ENCODE measurements at places on chromosomes 1 and 21. TPM values are rescaled to one million over a fixed set of nuclear protein-coding genes. Genes with fewer than 3 reads are reported as not detected.

HSF2BP gene
- polyA plus RNA-seq, result 0.46 TPM

ERICH3 gene
- not detected for polyA plus RNA-seq

GPX7 gene
- 2.5 TPM for polyA plus RNA-seq

S100A4 gene
- polyA plus RNA-seq, result 304 TPM

OR2L2 gene
- not detected for polyA plus RNA-seq

E2F2 gene
- 6.0 TPM for polyA plus RNA-seq

- no peak for DNase-seq
These were observed 5.9 kb downstream of the KCNJ9 start for GRCh38 chr1:160087118-160087662.

- DNase-seq, result peak; percentile 96
These were observed 31.2 kb downstream of the SDC3 start for GRCh38 chr1:30877205-30877912.

DNA sequence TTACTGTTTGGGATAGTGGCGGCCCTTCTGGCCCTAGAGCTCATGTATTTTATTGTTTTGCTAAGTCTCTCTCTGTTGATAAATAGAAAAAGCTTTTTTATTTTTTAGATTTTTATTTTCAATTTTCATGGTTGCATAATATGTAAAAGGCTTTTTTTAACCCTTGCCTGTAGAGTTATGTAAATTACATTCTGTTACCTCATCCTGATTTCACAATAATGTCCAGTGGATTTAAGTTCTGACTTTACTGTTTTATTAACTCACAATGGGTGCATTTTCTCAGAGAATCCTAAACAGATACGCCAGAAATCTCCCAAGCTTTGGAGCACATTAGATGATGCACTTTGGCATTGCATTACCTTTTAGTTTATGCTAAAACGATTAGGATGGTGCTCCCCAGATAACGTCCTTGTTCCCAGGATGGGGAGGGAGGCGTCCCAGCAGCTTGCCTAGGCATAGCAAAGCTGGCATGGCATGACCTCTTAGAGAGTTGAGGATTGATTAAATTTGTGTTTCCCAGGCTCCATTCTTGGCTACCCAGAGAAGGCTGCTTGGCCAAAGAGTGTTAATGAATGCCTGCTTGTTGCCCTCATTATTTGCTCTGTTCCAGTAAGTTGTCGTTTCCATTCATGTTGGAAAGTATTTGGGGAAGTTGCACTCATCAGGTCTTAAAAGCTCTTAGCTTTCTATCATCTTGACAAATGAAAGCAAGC lies 17.1 kb downstream of the UTP25 start:
- DNase-seq, result no peak

GRCh38 chr1:93014168-93014567 lies 52.9 kb upstream of the DIPK1A start:
- DNase-seq, result no peak

- DNase-seq, result no peak
These were observed 26.7 kb upstream of the MTMR11 start for GRCh38 chr1:149963358-149963757.

- no peak for DNase-seq
These were observed 162.7 kb downstream of the IER5 start for GRCh38 chr1:181251001-181251712.

DNA sequence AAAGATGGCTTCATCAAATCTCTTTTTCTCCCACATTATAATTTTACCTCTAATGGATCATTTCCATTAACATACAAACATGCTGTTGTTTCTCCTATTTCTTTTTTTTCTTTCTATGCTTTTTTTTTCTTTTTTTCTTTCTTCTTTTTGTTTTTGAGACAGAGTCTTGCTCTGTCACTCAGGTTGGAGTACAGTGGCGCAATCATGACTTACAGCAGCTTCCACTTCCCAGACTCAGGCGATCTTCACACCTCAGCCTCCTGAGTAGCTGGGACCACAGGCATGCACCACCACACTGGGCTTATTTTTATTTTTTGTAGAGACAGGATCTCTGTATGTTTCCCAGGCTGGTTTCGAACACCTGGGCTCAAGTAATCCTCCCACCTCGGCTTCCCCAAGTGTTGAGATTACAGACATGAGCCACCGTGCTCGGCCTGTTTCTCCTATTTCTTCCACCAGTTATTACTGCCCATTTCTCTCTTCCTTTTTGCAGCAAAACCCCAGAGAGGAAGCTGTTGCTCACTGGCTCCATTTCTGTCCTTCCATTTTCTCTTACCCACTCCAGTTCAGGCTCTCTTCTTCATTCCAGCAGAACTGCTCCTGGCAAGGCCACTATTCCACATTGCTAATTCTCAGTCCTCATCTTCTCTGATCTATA lies 32.1 kb upstream of the OPRD1 start:
- DNase-seq, result no peak

DNA sequence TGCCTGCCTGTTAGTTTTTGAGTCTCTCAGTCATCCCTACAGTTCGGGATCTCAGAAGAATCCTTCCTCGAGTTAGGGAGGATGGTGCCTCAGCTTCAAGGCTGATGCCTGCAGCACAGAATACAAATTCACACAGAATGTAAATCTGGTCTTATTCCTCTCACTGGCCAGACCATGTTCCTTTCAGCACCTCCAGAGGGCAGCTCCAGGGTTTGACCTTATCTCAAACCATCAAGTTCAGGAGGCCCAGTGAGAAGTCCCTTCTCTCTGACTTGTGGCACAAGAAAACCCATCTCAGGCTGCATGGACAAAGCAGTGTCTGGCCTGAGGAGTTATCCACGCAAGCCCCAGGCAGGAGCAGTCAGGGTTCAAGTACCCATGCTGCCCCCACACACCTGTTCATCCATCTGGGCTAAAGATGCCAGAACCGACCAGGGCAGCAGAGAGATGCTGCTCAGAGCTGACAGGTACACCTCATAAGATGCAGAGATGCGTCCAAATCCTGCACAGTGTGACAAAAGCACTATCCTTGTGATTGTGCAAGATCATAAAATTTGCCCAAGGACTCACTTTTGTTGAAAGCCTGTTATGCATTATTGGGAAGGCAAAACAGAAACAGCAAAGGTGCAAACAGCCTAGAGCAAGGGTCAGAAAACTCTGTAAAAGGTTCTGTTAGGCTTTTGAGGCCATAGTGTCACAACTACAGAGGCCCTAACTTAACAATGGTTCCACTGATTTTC lies 49.8 kb downstream of the BCAR3 start:
- DNase-seq, result no peak

DNA sequence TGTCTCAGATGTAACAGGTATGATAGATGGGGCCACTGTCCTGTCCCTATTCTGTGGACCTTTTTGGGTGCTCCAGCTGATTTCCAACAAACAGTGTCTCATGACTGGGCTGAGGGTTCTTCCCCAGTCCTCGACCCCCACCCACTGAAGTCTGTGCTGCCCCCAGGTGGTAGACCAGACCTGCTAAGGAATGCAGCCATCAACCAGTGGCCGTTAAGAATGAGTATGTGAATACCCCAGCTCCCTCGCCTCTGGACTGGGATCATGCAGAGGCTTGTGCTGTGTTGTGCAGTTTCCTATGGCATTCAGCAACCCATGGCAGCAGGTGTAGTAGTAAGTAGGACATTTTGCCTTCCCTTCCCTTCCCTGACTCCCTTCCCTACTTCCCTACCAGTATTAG lies 183.1 kb upstream of the KAZN start:
- DNase-seq, result no peak

DNA sequence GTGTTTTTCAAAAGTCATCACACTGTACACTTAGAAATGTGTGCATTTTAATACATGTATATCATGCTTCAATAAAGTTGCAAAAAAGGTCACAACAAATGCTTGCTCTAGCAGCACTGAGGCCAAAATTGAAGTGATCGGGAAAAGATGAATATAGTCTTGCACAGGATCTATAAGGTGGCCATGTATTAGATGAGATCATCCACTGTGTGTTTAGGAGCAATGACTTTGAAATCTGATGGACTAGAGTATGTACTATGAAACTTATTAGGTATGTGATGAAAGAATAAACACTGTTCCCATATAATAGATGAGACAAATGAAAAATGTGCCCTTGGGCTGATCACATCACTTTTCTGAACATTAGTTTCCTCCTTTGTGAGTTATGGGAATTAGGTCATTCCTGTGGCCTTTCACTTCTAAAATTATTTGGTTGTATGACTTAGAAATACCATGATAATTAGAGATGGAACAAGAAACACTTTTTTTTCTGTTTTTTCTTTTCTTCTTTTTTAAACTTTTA lies 984.6 kb downstream of the ADGRL2 start:
- DNase-seq, result no peak

GRCh38 chr1:81032973-81033425 lies 767.7 kb upstream of the ADGRL2 start:
- DNase-seq, result no peak

DNA sequence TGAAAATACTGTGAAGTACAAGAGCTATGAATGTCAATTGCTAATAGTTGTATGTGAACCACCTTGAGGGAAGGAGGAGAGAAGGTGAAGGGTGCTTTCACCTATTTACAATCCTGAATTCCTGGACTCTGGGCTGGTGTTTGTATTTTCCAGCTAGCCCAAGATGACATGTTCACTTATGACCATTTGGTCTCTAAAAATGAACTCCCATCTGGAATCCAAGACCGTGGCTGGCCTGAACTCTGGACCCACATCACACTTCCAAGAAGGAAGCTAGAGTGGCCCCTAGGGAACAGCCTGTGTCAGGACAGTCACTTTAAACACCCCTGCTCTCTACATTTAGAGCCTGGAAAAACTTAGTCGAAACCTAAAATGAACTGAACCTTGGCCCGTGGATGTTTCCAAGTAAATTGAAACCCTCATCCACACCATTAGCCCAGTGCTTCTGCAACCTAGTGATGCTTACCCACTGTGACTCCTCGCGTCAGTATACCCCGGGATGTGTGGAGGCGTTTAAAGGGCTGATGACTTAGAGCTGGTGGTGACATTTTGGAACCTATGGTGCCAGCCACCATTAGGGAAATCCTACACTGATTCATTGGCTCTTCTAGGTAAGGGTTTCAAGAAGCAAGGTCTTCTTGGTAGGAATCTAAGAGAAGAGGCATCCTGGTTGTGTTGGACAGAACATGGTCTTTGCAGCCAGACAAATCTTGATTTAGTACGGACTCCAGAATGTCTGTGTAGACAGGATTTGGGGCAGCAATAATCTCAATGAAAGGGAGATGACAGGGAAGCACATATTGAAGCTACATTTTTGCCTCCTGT lies 171.5 kb upstream of the IRF2BP2 start:
- peak; percentile 61 for DNase-seq

GRCh38 chr1:44783697-44784093 lies 4.3 kb downstream of the BEST4 start:
- DNase-seq, result no peak

- no peak for DNase-seq
These were observed 44.3 kb downstream of the CDC14A start for GRCh38 chr1:100396651-100397050.

DNA sequence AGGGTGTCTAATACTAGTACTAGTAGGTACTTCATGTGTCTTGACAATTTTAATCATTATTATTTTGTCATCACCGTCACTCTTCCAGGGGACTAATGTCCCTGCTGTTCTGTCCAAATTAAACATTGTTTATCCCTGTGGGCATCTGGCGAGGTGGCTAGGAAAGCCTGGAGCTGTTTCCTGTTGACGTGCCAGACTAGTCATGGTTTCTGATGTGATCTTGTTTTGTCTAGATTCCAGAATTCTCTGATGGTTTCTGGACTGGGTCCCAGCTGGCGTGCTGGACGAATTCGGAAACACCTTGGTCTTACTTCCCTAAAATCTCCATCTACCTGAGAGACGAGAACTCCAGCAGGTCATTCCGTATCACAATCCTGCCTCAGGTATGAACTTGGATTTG lies 66.1 kb upstream of the FAM3B start:
- DNase-seq, result no peak

- DNase-seq, result no peak
These were observed 828.5 kb upstream of the ADAMTS5 start for GRCh38 chr21:27795418-27795817.

- no peak for DNase-seq
These were observed 118.8 kb downstream of the PIK3R3 start for GRCh38 chr1:46013581-46013980.

GRCh38 chr1:240644732-240645131 lies 32.8 kb upstream of the GREM2 start:
- no peak for DNase-seq

DNA sequence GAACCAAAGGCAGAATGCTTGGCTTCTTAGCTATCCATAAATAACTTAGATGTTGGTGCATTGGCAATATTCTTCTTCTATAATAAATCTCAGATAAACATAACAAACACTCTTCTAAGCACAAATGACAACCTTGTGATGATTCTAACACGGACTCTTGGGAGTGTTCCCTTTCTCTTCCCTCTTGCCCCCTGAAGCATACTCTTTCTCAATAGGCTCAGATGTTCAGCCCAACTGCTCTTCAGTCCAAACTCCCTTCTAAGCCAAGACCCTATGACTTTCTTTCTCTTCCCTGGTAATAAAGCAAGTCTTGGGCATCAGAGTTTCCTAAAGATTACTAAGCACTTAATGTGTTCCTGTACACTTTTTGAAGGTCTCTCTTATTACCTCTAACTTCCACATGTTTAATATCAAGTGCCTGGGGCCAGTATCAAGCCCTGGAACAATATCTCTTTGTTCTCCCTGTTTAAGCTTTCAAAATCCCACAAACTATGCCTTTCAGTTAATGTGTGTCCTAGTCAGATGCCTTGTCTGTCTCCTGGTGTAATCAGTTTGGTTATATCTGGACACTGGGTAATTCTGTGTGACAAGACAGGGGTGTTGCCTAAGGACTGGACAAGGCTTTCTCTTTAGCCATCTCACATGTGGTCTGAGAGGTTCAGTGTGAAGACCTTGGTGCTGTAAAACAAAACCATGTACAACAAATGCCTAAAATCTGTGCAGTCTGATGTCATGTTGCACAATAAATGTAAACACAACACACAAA lies 92.9 kb upstream of the IVNS1ABP start:
- no peak for DNase-seq

- DNase-seq, result no peak
These were observed 576.0 kb downstream of the KIF26B start for GRCh38 chr1:245730801-245731200.

- no peak for DNase-seq
These were observed 686.9 kb upstream of the NCAM2 start for GRCh38 chr21:20311234-20311787.

DNA sequence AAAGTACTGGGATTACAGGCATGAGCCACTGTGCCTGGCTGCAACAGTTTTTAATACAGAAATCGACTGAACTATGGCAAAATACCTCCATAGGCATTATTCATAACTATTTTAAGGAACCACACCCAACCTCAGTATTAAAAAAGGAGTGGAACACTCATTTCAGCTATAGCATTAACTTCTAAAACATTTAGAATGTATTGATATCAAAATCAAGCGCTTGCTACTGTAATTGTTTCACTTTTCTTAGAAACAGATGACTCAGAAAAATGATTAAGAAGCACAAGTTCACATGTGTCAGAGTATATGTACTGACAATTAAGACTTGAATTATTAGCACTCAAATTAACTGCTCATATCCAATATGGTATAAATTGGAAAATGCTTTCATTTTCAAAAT lies 15.1 kb downstream of the AIDA start:
- no peak for DNase-seq

GRCh38 chr1:59162665-59163064 lies 134.2 kb upstream of the FGGY start:
- no peak for DNase-seq

GRCh38 chr1:201782353-201782752 lies 46.6 kb upstream of the IPO9 start:
- DNase-seq, result no peak
